ENCODE measurements at places on chromosomes 1 and 21.
A peak's percentile ranks its signal among the peaks of the same experiment; 100 is the strongest.

GRCh38 chr1:3442901-3443300, 11.6 kb upstream of the ARHGEF16 start:
- DNase-seq, result no peak

- no peak for DNase-seq
These were observed 18.9 kb upstream of the NID1 start for GRCh38 chr1:236083650-236084385.

- no peak for DNase-seq
These were observed 5.7 kb upstream of the ZNF683 start for GRCh38 chr1:26378088-26378878.

- DNase-seq, result no peak
These were observed 41.3 kb upstream of the KCNE1 start for GRCh38 chr21:34553151-34553952.

GRCh38 chr1:187938092-187938491, 1109.3 kb downstream of the PLA2G4A start:
- DNase-seq, result no peak

DNA sequence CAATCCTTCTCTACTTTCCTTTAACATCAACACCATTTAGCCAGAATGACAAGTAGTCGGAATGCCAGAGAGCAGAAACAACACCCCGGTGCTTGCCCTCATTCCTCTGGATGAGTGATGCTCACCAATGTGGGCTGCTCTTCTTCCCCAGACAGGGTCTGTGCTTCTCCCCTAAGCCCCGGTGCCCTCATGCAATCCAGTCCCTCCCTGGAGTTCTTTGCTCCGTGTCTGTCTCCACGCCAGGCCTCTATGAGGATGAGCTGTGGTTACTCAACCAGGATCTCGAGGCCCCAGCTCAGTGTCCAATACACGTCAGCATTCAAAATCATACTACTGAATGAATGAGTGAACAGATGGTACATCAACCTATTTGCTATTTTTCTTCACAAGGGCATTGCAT, 29.7 kb upstream of the PDE9A start:
- DNase-seq, result no peak

- DNase-seq, result no peak
These were observed 312.1 kb downstream of the DISC1 start for GRCh38 chr1:231938711-231939110.

DNA sequence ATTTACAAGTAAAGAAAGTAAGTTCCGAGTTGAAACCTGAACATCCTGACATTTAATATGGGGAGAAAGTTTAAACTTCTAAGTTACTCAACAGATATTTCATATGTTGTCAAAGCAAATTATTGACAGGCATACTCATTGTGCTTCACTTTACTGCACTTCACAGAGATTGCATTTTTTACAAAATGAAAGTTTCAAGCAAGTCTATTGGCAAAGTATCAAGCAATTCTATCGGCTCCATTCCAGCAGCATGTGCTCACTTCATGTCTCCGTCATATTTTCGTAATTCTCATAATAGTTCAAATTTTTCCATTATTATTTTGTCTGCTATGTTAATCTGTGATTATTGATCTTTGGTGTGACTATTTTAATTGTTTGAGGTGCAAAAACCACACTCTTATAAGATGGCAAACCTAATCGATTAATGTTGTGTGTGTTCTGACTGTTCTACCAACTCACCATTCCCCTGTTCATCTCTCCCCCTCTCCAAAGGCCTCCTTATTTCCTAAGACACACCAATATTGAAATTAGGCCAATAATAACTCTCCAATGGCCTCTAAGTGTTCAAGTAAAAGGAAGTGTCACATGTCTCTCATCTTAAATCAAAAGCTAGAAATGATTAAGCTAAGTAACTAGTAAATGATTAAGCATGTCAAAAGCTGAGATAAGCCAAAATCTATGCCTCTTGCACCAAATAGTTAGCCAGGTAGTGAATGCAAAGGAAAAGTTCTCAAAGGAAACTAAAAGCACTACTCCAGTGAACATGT, 68.2 kb upstream of the BCL9 start:
- no peak for DNase-seq

GRCh38 chr21:41809891-41810596, 43.2 kb upstream of the RIPK4 start:
- DNase-seq, result no peak

GRCh38 chr1:90000934-90001676, 6.2 kb downstream of the ZNF326 start:
- DNase-seq, result peak; percentile 24

- DNase-seq, result no peak
These were observed 8.5 kb upstream of the ARF1 start for GRCh38 chr1:228073857-228074545.

- DNase-seq, result no peak
These were observed 535.5 kb downstream of the LRRIQ3 start for GRCh38 chr1:73662526-73662925.
